ENCODE measurements at places on chromosomes 3 and 15.

DNA sequence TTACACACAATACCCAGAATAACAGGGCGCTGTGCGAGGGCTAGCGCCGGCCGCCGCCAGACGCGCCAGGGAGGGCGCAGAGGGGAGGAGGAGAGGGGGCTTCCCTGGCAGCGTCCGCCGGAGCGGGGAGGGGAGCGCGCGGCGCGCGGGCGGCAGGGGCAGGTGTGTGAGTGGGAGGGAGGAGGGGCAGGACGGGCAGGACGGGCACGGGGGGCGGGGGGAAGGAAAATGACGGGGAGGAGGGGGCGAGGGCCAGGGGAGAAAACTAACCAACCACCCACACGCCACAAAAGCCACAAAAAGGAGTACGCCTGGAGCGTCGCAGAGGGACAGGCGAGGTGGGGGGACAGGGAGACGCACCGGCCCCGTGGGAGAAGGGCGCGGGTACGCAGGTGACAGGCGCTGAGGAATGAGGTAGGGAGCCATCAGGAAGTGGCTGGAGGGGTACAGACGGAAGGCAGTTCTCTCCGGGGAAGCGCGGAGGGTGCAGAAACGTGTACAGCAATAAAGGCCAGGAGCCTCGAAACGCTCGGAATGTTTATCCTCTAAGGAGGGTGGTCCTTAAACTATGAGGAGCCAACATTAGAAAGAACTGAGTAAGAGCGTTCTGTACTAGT lies 610 bp upstream of the SATB1 start:
- DNase-seq, result peak; percentile 74

DNA sequence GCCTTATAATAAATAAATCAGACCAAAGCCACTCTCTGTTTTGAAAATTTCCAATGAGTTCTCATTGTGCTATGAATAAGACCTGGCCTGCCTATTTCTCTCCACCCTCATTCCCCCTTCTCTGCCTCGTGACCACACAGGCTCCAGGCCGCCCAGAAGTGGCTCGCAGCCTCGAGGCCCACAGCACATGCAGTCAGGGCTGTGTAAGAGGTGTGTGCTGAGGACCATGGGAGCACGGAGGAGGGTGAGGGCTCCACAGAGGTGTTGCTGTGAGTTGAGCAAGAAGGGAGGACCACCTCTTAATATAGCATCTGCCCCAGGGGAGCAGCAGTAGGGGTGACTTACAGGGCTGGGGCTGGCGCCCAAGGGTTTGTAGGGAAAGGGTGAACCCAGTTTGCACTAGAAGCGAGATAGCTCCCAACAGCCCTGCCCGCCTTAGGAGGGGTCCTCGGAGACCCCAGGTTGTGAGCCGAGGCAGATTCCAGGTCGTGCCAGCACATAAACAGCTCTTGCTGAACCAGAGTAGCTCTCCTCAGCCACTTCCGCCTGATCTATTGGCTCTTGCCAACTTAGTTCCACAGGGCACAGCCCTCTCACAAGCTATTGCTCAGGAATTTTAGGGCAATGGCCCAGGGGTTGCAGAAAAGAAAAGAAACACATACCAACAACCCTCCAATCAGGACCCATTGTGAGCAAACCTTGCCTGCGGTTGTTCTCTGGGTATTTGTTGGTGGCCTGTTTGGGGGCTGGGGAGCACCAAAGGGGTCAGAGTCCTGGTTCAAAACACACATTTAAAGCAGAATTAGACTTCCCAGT lies 117.7 kb downstream of the MYLK start:
- no peak for DNase-seq

DNA sequence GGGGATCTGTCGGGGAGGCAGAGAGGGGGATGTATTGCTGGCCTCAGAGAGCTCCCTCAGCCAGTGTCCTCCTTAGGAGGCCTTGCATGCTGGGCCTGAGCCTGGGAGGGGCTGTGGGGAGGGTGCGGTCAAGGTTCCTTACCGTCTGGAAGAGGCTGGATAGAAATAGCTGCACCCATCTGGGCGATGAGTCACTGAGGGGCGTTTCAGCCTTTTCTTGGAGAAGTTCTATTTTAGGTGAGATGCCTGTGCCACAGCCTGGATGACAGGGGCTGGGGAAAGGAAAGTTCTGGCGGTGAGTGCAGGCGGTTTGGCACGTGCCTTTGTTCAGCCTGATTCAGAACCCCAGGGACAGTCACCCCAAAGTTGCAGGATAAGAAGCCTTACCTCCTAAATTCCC lies 35.7 kb upstream of the APEH start:
- no peak for DNase-seq

- no peak for DNase-seq
These were observed 68.7 kb downstream of the IL12A start for GRCh38 chr3:160057331-160057730.

GRCh38 chr3:40837300-40837699 lies 312.5 kb downstream of the ZNF621 start:
- no peak for DNase-seq

- DNase-seq, result no peak
These were observed 42.5 kb upstream of the PRR20G start for GRCh38 chr3:127330385-127330784.

DNA sequence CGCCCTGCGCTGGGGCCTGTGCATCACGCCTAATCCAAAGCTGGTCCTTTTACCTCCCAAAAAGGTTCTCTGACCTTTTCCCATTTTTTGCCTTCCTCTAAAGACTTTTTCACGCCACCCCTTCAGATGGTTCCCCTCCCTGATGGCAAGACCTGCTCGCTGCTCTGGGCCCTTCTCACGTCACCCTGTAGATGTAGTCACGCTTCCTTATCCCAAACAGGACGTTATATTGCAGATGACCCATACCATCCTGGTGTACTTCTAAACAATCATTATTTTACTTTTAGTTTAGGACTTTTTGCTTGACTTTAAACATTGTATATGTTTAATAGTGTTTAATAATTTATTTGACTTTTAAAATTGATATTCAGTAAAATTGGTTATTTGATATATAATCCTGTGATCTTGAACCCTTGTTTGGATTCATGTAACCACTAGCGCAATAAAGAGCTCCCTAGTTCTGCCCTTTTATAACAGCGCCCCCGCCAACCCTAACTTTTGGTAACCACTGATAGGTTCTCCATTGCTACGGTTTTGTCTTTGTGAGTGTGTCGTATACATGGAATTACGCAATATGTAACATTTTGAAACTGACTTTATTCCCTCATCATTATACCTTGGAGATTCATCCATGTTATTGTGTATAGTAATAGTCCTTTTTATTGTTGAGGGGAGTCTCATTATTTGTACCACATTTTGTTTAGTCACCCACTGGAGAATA lies 159.0 kb upstream of the CHRNA7 start:
- peak; percentile 5 for DNase-seq

GRCh38 chr15:101810456-101810855 lies 1.5 kb upstream of the OR4F15 start:
- no peak for DNase-seq

GRCh38 chr15:69546182-69546581 lies 93.6 kb downstream of the RPLP1 start:
- DNase-seq, result no peak

- no peak for DNase-seq
These were observed 11.9 kb upstream of the TM4SF4 start for GRCh38 chr3:149462581-149463011.

GRCh38 chr3:7536510-7536909 lies 675.6 kb downstream of the GRM7 start:
- no peak for DNase-seq

- peak; percentile 13 for DNase-seq
These were observed 24.8 kb upstream of the PPIB start for GRCh38 chr15:64187396-64188191.

DNA sequence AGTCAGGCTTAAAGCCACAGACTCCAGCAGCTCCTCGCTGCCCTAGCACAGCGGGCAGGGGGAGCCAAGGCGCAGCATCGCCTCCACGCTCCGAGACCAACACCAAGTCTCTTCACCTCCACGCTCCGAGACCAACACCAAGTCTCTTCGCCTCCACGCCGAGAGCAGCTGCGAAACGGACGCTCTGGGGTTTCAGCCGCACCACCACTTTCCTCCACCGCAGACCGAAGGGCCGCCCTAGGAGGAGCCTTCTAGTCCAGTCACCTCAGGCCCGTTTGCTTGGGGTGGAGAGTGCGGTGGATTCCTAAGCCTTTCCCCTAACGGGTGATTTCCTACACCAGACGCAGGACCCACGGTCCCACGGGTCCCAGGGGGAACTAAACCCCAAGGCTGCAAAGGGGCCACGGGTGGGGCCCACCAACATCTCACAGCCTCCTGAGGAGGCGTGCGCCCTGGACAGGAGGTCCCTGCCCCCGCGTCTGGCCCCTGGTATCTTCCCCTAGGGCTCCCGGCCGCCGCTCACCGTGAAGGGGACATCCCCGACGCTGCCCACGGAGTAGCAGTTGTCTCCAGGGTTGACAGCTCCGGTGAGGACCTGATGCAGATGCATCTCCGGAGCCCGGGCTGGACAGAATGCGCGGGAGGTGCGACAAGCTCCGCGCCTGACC lies 501 bp downstream of the DMXL2 start:
- DNase-seq, result peak; percentile 56

DNA sequence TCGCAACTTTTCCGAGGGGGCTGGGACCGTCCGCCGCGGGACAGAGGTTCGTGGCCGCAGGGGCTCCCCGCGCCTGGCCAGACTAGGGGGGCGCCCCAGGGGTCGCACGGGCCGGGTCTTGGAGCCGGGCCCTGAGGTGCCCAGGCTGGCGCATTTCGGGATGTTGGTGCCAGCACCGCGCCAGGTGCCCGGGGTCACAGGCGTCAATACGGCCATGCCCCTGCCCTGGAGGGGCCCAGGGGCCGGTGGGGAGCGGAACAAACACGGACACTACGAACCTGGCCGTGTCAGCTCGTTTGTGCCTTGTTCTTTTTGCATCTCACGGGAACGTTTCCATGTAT lies 366 bp downstream of the TM6SF1 start:
- DNase-seq, result no peak

GRCh38 chr15:28942046-28942445 lies 56.3 kb downstream of the APBA2 start:
- no peak for DNase-seq

DNA sequence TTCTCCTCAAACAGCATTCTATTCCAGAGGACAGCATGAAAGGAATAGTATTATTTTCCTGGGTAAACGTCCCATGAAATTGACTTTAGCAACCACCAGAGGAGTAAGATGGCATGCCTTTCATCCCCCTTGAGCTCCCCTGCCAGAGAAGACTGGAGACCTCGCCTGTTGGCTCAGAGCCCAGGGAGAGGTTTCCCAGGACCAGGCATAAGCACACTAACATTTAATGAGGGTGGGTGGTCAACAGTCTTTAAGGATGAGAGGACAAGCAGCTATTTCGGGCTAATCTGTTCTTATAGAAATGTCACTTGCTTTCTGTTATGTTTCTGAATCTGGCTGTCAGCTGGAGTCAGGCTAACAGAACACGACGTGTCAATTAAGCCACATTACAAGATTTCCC lies 390.5 kb downstream of the GABRG3 start:
- no peak for DNase-seq

DNA sequence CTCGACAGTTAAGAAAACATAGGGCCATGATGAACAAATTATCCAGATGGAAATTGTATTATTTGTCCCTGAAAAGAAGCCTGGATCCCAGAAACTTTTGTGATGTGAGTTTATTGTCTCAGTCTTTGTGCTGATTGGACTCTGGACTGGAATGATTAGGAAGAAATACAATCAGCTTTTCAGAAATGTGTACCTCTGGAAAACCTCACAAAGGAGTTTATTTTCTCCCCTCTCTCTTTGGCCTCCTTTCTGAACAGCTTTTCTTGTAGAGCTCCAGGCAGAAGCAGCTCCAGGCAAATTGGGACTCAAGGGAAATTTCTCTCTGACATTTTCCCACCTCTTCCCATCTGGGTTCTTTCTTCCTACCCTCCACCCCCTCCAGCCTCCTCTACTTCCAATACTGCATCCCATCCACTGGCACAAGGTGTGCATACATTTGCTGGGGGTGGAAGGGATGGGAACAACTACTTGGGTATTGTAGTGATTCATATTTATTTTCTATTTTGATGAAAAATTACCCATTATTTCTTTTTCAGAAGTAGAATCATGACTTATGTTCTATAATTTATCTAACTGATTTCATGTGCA lies 119.7 kb downstream of the CD47 start:
- DNase-seq, result no peak

DNA sequence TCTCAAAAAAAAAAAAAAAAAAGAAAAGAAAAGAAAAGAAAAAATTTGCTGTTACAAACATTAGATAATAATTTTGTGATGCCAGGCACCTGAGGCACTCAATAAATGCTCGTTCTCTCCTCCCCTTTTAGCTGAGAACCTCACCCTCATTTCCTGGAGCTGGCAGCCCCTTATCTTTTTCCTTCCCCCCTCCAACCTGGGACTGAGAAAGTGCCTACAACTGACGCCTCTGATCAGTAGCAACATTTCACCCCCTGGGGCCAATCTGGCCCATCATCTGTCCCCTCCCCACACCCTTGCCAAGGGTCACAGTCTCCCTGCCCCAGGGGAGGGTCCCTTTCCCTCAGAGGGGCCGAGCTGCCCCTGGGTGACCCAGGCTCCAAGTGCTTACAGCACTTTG lies 12.6 kb upstream of the RNU6-1 start:
- DNase-seq, result no peak

DNA sequence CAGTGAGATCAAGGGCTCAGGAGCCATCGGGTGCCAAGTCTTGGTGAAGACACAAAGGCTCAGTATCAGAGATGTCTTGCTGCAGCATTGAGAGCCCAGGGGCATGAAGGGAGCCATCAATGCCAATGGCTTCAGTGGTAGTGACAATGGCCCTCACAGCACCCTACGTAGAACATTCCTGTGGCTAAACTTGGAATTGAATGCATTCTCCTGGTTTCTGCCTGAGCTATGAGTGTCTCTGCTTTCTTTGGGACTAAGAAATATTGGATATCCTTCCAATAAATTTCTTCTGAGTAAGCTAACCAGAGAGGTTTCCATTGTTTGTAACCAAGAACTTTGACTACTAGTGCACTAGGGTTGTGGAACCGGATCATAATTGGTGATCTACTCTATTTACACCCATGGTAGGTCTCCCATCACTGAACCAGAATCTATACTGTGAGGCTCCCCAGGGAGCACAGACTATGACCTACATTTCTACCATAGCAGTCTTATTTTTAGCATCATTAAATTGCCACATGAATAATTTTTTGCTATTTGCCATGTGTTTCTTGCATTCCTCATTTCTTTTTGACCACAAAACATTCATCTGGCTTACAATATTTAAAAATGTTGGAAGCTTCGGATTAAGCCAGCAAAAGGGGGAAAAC lies 31.6 kb upstream of the PDZRN3 start:
- DNase-seq, result no peak

DNA sequence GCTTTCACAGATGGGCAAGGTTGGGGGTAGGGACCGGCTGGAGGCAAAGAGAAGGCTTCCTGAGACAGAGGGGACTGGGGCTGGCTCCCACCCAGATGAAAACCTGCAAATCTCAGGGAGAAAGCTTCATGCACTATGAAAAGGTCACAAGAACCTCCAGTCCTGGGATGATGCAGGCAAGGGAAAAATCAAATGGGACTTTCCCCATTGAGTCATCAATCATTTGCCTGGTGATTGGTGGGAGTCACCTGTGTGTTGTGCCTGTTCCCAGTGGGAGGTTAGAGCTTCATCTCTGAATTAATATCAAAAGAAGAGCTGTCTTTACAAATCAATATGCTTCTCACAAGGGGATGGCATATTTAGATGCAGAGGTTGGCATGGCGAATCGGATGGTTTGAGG lies 49.9 kb downstream of the CACNA1D start:
- DNase-seq, result no peak

- no peak for DNase-seq
These were observed 23.9 kb downstream of the ATP13A3 start for GRCh38 chr3:194462936-194463335.

Data from activated CD4-positive, alpha-beta T cell treated with anti-CD3 and anti-CD28 coated beads, Interleukin-2, Interleukin-6, amounts not matched to agents 100 ng/mL and 50 ng/mL, durations not matched to agents 16 hours and 8 hours (primary cell).